ENCODE measurements at places on chromosomes 16 and 17.

- no peak for DNase-seq
Measured at GRCh38 chr17:75730065-75730464, 8.8 kb downstream of the ITGB4 start.

GRCh38 chr17:76252040-76252954 is 12.0 kb upstream of the RNF157 start:
- no peak for DNase-seq

GRCh38 chr16:22099256-22099975 is 7.1 kb downstream of the VWA3A start:
- DNase-seq = no peak

GRCh38 chr17:66807182-66807581 is 27.7 kb upstream of the CACNG5 start:
- no peak for DNase-seq

DNA sequence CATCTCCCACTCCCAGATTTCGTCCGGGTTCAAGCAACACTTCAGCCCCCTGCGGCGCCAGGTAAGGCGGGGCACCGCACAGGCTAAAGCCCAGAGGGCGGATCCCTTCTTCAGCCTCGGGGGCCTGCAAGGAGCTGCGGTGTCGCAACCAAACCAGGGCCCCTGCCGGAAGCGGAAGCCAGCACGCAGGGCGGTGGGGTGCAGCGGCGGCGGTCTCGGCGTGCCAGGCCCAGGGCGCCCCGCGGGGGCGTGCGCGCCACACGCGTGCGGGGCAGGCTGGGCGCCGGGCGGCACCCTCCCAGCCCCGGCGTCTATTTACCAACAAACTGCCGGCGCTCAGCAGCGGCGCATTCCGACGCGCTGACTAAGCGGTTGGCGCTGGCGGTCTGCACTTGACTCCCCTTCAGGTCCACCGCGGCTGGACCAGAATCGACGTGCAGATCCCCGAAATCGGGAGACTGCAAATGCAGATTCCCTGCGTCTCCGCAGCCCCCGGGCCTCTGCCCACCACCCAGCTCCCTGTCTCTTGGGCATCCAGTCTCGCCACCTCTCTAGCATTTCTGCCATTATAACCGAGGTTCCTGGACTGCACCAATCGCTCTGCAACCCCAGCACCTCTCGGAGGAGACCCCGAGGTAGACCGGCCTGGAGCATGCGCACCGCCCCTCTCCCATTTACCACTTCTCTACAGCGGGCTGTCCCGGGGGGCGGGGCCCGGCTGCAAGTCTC is 421 bp upstream of the DLX4 start:
- peak; percentile 73 for DNase-seq

DNA sequence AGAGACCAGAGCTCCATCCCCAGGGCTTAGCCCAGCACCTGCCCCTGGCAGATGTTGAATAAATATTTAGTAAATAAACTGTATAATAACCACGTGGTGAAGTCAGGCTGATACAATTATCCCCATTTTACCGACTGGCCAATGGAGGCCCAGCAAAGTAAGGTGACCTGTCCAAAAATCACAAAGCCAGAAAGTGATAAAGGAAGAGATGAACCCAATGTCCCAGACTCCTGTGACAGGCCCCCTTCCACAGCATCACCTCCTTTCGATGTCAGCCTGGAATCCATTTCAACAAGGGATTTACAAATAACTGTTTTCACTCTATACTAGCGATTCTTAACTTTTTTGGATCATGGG is 5.5 kb downstream of the TVP23A start:
- DNase-seq = no peak

- no peak for DNase-seq
Measured at GRCh38 chr17:632560-632959, 82.1 kb downstream of the VPS53 start.

DNA sequence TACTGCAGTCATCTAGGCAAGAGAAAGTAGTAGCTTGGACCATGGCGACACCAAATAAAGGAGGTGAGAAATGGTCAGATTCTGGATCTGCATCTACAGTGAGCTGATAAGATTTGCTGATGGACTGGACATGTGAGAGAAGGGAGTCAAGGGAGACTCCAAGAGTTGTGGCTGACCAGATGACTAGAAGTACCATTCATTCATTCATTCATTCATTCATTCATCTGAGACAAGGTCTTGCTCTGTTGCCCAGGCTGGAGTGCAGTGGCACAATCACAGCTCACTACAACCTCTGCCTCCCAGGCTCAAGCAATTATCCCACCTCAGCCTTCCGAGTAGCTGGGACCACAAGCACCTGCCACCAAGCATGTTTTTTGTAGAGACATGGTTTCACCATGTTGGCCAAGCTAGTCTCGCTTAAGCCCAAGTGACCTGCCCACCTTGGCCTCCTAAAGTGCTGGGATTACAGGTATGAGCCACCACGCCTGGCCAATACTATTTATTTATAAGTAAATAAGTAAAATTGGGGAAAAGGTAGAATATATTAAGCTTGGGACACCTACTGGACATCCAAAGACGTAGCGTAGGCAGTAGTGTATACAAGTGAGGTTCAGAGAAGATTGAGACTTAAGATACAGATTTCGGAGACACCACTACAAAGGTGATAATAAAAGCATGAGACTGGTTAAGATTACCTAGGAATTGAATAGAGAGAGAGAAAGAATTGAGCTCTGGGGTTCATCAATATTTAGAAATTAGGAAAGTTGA is 15.7 kb upstream of the RNF43 start:
- no peak for DNase-seq

- DNase-seq = no peak
Measured at GRCh38 chr17:52696362-52696761, 537.8 kb upstream of the CA10 start.

- DNase-seq = no peak
Measured at GRCh38 chr16:85891033-85891775, 7.8 kb upstream of the IRF8 start.

- DNase-seq = no peak
Measured at GRCh38 chr17:4344926-4345325, 21.5 kb downstream of the UBE2G1 start.

- DNase-seq = no peak
Measured at GRCh38 chr16:2323701-2324100, 16.8 kb downstream of the ABCA3 start.

DNA sequence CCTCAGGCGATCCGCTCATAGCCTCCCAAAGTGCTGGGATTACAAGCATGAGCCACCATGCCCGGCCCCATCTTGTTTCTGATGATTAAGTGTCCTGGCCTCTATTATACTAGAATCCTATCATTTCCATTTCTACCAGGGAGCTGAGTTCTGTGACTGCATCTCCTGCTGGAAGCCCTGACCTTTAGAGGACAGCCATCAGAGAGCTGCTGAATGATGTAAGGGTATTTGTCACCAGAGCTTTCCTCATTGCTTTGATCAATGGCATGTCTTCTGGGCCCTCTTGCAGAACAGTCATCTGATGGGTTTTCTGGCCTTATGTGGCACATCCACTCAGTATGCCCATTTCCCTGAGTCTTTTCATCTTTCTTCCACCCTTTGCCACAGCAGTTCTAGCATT is 39.9 kb downstream of the PSMD12 start:
- DNase-seq = no peak

DNA sequence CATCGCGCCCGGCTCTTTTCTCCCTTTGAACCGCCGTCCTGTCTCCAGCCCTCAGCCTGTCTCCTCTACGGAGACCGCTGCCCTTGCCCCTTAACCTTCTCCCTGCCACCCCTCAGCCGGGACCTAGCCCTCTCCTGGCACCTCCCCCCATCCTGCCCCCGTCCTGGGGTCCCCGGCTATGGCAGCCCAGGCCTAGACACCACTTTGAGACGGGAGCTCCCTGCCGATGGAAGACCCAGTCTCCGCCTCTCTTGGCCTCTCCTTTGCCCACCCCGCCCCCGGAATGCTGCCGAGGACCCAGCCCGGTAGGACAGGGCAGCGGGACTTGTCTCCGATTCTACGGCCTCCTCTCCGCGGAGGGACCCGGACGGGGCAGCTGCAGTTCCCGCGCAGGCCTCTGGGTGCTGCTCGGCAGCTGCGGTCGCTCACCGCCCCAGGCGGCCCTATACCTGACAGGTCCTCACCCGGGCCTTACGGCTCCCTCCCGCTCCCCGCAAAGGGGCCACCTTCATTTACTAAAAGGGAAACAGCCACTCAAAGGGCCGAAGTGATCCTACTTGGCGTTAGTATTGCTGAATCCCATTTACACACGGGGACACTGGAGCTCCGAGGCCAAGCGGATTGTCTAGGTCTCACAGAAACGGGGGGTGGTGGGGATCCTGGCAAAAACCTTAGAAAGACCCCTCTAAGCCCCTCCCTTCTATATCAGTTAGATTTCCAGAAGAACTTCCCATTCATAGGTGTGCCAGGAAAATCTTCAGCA is 32.6 kb upstream of the TAC4 start:
- peak; percentile 88 for DNase-seq

- DNase-seq = no peak
Measured at GRCh38 chr17:40454613-40454995, 11.4 kb downstream of the IGFBP4 start.

DNA sequence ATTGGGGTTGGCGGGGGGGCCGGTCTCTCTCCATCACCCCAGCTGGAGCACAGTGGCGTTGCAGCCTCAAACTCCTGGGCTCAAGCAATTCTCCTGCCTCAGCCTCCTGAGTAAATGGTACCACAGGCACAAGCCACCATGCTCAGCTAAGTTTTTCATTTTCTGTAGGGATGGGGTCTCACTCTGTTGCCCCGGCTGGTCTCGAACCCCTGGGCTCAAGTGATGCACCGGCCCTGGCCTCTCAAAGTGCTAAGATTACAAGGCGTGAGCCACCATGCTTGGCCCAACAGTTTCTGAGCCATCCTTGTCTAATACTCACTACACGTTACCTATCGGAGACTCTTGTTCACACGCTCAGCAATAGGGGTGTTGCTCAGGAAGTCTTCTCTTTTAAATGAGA is 11.6 kb downstream of the WDR59 start:
- no peak for DNase-seq

DNA sequence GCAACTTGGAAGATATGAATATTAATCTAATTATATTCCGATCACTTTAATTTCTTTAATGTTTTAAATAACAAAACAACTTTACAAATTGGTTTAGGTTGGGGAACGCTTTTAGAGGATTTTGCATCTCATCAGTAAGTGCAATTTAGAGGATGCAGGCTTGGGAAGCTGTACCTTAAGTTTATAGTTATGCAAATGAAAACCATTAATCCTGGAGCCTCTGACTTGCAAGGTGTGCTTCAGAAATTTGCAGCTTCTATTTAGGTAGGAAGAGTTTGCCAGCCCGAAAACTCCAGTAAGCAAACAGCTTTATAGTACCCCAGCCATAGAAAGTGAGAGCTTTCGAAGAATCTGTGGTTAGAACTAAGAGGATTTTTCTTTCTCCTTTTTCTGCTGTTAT is 547.0 kb downstream of the MAF start:
- no peak for DNase-seq

- no peak for DNase-seq
Measured at GRCh38 chr16:20946015-20946629, 45.6 kb downstream of the LYRM1 start.

- no peak for DNase-seq
Measured at GRCh38 chr17:19664136-19664820, 15.7 kb downstream of the ALDH3A2 start.

DNA sequence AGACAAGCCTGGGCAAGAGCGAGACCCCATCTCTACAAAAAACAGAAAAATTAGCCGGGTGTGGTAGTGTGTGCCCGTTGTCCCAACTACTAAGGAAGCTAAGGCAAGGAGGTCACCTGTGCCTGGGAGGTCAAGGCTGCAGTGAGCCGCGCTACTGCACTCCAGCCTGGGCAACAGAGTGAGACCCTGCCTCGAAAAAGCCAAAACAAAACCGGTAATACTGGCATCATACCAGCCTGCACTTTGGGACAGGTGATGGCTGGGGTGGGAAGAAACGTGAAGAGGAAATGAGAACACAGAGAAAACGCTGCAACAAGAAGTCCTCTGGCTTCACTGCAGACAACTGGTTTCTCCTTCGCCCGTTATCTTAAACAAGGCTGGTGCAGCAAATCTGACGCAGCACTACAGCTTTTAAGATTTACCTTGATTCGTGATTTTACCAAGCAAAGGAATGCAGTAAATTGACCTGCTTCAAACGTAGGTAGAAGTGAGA is 725 bp upstream of the CASC3 start:
- DNase-seq = no peak

GRCh38 chr16:75576384-75576811 is 10.2 kb downstream of the GABARAPL2 start:
- DNase-seq = no peak
